ENCODE measurements at places on chromosomes 2 and 18.

DNA sequence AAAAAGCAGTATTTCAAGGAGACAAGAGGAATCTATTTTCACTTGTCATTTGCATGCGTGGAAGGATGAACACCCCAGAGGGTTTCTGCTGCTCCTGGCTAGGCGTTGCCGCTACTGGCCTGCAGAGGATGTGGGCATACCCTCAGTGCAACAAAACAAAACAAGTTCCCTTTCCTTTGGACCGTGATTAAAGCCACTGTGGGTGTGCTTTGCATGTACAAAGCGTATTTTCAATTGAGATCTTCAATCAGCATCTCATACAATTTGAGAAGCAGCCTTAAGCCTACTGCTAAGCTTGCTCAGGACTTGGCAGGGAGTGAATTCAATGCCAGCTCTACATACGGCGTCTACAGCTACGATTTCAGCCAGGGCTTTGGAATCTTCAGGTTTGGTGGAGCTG, 298.4 kb downstream of the LPIN1 start:
- ATAC-seq, result no peak

DNA sequence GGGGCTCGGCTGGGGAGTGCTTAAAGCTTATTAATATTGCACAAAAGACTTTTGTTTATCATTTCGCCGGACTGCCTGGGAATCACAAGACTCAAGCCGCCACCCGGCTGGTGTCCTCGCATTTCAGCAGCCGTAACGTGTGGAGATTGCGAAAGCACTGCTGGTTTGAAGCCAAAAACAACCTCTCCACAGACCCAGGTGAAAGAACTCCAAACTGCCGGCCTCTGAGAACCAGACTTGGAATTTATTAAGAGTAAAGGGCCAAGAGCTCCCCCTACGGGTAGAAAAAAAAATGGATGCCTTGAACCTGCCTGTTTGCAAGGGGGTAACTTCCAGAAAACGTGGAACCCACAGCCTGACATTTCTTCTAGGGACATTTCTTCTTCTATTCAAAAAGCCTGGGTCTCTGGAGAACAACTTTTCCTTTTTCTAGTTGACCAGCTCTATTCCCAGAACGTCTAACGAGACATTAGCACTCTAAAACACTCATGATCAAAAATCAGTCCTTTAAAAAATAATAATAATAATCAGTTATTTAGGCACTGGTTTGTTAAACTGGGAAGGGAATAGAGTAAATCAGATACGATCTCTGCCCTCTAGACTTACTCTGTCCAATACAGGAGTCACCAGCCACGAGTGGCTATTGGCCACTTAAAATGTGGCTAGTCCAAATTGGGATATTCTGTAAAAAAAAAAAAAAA, 216.3 kb downstream of the C1D start:
- ATAC-seq, result no peak

GRCh38 chr18:41617647-41618046, 337.4 kb upstream of the PIK3C3 start:
- no peak for ATAC-seq

DNA sequence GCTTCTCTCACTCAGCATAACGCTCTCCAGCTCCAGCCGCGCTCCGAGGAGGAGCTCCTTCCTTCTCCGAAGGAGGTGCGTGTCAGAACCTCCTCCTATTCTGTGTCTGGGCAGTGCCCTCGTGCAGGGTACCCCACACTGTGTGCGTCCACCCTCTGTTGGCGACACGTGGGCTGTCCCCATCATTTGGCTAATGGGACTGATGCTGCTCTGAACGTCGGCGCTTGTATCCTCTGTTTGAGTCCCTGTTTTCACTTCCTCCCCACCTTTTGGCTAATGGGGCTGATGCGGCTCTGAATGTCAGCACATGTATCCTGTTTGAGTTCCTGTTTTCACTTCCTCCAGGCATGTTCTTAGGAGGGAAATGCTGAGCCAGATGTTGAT, 22.2 kb downstream of the KCNG2 start:
- ATAC-seq, result no peak

GRCh38 chr2:205175831-205176230, 506.5 kb upstream of the NRP2 start:
- no peak for ATAC-seq

GRCh38 chr2:127080938-127081755, 25.8 kb downstream of the BIN1 start:
- peak; percentile 40 for ATAC-seq

GRCh38 chr18:815353-815752, 3.3 kb upstream of the YES1 start:
- ATAC-seq, result no peak

DNA sequence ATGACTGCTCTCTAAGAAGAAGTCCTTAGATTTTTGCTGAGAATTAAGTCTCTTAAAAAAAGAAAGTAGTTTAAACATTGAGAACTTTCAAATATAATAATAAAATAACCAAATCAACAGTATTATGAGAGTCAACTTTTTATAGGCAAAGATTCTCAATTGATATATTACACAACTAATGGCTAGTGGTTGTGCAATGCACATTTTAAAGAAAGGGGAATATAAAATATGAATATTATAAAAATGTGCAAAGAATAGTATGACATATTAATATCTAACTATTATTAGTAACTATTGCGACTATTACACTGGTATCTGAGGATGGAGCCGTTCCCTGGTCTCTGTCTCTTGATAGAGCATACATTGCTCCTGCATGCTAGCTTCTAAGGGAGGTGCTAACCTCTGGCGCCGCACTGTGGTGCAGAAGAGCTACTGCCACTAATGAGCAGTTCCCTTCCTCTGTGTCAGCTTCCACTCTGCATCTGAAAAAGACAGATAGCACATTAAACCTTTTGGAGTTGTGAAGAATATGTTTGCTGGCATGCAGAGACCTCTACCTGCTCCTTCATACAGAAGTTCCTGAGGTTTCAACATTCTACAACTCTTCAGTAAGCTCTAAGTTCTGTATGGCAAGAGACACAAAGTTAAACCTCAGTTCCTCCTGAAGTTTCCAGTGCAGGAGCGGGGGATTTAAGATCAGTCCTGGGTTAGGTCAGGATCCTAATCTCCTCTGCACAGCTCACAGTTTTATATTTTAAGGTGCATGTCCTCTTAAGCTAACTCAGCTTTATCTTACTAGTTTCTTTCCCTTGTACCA, 3.5 kb upstream of the SLC9A2 start:
- ATAC-seq, result peak; percentile 75

DNA sequence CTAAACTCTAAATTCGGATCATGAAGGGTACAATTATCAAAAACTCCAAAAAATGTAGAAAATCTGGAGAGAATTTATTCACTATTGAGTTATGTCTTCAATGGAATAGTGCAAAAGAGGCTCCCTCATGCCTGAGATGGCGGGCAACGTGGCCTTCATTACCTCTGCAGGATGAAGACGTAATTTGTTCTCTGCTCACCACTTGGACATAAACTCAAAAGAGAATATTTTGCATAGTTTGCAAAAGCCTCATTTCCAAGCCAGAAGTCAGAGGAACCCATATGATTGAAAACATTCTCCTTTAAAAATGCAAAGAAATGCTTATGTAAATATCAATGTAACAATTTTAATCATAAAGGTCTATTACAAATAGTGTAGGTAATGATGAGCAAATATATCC, 58.7 kb downstream of the SLC25A12 start:
- no peak for ATAC-seq

GRCh38 chr2:74843899-74844298, 10.0 kb downstream of the HK2 start:
- ATAC-seq, result peak; percentile 85

DNA sequence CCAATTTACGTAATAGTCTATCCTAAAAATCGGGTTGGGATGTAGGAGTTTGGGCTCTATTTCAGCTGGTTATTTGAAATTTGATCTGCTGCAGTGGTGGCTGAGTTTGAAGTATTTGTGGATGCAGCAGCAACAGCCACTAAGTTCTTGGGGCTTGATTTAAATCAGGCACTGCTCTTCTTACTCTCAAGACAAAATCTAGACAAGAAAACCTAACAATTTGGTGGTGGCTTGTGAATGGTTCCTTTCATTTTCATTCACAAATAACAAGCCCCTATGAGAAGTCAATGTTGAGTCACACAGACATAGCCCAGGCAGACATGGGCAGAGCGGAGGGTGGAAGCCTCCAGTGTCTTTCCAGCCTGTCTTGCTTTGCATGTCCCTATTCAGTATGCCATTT, 199.3 kb downstream of the LTBP1 start:
- no peak for ATAC-seq

DNA sequence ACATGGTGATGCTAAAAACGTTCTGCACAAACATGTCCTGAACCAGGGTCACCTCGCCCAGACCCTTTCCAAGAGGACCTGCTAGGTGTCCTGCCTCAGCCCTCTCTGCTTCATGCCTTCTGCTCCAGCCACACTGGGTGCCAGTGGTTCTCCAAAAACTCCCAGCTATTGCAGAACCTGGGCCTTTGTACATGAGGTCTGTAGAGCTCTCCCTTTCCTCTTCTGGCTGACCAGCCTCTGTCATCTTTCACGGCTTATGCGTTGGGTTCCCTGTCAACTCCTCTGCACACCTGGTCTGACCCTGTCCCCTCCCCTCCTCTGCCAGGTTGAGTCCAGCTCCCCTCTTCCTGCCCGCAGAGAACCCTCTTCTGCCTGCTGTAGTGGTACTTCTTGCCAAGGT, 35.5 kb upstream of the IGFBP5 start:
- no peak for ATAC-seq

- no peak for ATAC-seq
Measured at GRCh38 chr18:3554091-3554601, 104.2 kb downstream of the TGIF1 start.

DNA sequence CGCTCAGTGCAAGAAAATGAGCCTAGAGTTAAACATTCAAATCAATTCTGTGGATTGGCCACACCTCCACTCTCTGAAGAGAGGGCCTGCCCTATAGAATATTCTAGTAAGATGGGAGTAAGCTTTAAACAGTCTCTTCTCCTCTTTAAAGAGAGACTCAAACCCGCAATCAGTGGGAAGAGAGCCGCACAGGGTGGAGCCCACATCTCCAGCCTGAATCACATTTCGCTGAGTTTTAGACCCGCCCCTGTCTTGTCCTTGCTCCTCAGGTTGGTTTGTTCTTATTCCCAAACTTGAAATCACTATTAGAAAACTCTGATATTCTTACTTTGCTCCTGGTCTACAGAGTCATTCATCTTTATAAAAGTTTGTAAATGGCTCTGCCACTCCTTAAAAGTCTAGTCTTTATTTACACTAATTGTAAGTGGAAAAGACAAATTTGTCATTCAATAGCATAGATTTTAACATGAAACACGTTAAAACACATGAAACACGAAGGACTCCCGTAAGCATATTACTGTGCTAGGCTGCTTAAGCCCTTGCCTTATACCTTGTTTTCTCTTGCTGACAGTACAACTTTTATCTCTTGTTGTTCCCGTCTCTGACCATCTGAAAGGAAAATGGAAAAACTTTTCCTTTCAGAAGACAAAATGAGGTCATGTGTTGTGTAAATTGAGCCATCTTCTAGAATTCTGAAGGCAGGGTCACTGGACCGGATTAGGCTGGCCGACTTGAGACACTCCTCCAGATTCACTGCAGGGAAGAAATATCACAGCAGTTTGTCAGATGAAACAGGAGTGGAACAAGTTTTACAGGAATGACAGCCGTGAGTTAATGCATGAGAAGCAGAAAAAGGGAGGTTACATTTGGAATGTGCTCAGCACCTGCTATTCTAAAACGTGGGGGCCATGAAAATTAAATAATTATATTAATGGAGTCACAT, 5.6 kb downstream of the DSC1 start:
- ATAC-seq, result no peak

- ATAC-seq, result no peak
Measured at GRCh38 chr2:43349904-43350303, 123.5 kb upstream of the ZFP36L2 start.

DNA sequence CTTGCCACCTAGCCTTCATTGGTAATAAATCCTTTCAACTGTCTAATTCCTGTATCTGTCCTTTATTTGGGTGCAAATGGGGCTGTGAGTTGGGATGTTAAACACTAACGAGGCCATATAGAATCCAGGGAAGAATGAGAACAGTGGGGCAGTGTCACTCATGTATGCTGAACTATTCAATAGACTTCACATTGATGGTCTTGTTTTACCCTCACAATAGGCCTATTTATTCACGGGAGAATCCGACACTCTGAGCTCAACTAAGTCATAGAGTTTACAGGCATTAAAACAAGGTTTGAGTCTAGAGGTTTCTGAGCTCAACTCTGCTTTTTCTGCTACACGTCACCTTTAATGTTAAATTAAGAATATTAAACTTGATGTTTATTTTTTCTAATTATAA, 421.6 kb downstream of the SOX11 start:
- no peak for ATAC-seq

DNA sequence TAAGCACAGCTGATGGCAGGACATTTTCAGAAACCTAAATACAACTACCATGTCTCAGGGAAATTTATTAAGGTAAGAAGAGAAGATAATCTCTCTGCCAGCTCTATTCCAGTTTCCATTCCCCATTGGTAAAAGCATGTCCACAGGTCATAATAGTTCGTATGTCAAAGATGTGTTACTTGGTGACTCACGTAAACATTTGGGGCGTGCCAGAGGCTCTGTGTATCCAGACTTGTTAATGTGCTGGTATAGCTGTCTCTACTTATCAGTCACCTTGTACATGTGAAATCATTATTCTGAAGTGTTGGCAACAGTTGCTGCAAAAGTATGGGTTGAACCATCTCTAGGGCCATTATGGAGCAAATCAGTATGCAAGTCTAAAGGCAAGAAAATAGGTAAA, 1345.1 kb downstream of the SUCLG1 start:
- ATAC-seq, result no peak

DNA sequence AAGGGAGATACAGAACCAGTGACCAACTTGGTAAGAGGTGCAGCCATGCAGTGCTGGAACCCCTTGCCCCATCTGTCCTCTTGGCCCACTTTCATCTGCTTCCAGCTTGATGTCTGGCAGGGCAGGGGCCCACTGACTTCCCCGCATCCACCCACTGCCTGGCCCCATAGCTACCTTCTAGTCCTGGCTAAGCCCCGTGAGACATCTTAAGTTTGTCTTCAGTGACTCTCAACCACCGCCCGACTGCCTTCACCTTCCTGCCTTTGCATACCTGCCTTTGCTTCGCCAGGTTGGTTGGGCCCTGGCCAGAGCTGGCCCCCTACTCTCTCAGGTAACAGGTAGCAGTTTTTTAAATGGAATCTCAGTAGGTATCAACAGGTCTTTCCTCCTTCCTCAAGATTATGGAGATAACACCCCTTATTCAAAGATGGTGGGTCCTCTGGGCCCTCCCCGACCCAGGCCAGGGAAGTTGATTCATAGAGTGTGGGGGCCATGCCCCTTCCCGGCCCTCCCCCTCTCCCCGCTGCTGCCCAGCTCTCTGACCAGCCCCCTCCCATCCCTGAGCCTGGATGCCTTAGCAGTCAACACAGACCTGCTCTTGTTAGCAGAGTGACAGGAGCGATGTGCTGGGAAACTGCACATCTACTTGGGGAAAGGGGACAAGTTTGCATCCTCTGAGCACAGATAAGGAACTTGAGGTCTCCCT, 2.8 kb downstream of the ARID5A start:
- no peak for ATAC-seq

- ATAC-seq, result no peak
Measured at GRCh38 chr2:1251520-1251919, 161.7 kb upstream of the TPO start.

- no peak for ATAC-seq
Measured at GRCh38 chr18:48727681-48728080, 188.8 kb downstream of the CTIF start.
